ENCODE measurements at places on chromosomes 2 and 18.

DNA sequence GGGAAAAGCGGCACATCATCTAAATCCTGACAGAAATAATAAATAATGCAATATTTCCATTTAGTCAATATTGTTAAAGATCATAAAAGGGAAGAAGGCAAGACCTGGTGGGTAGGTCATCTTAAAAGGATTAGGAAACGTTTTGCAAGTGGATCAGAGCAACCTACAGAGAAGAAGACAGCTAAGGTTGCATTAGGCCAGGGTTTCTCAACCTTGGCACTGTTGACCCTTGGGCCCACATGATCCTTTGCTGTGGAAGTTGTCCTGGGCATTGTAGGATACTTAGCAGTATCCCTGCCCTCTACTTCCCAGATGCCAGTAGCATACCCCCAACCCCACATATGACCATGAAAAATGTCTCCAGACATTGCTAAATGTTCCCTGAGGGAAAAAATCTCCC is 55.0 kb downstream of the KLF7 start:
- no peak for DNase-seq

- DNase-seq = no peak
Observed at GRCh38 chr2:202278036-202278760, 12.6 kb downstream of the NOP58 start.

GRCh38 chr2:239731422-239731821 is 293.7 kb downstream of the NDUFA10 start:
- no peak for DNase-seq

DNA sequence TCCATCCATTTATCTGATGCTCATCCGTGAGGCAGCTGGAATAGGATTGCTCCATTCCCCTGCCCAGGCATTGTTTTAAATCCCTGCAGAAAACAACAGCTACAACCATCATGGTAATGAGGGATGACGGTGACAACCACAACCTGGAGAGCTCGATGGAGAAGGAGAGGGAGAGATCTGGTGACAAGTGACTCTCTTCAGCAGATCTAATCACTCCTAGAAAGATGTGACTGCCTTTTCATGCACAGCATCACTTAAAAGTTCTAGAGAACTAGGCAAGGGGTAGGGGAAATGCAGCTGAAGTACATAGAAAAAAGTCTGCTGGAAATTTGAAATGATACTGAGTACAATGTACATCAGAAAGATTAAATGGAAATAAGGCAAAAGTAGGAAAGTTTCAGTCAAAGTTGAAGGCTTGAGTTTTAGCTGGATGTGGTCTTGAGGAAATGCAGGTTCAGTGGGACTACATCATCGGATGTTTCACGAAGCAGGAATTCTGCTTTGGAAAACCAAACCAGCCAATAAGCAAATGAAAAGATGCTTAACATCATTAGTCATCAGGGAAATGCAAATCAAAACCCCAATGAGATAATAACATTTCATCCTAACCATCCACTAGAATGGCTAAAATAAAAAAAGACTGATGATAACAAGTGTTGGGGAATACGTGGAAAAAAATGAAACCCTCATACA is 6.8 kb upstream of the ARHGAP25 start:
- no peak for DNase-seq

DNA sequence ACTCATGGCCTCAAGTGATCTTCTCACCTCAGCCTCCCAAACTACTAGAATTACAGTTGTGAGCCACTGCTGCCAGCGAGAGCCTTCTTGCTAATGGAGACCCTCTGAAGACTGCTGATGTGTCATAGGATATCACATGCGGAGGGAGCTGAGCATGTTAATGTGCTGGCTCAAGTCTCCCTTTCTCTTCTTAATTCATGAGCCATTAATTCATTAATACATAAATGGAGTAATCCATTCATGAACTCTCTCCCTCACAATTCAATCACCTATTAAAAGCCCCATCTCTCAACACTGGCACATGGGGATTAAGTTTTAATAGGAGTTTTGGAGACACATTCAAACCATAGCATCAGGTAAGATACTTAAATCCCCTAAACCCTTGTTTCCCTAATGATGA is 54.8 kb downstream of the SYT4 start:
- DNase-seq = no peak

DNA sequence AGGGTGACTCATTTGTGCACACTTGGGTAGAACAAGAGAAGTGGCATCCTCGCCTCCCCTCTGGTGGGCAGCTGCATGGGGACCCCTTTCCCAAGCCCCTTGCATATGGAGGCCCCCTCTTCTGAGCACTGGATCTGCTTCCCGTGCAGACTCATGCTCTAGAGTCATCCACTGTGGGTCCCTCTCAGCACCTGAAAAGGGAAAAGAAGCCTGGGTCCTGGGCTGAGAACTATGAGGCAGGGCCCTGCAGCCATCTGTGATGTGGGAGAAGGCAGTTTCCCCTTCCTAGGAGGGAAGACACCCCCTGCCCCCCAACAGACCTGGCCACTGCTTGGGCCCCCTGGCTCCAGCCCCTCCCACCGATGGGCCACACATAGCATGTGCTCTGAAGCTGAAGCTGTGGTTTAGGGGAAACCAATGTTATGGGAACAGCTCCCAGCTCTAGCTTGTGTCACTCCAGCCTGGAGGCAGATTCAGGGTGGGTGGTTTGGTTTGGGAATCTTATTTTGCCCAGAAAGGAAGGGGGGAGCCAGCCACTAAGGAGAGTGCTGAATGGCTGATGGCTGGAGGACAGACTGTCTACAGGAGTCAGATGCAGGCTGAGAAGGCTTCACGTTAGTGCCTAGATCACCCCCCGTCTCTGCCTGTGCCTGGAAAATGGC is 172.8 kb downstream of the GLI2 start:
- no peak for DNase-seq

DNA sequence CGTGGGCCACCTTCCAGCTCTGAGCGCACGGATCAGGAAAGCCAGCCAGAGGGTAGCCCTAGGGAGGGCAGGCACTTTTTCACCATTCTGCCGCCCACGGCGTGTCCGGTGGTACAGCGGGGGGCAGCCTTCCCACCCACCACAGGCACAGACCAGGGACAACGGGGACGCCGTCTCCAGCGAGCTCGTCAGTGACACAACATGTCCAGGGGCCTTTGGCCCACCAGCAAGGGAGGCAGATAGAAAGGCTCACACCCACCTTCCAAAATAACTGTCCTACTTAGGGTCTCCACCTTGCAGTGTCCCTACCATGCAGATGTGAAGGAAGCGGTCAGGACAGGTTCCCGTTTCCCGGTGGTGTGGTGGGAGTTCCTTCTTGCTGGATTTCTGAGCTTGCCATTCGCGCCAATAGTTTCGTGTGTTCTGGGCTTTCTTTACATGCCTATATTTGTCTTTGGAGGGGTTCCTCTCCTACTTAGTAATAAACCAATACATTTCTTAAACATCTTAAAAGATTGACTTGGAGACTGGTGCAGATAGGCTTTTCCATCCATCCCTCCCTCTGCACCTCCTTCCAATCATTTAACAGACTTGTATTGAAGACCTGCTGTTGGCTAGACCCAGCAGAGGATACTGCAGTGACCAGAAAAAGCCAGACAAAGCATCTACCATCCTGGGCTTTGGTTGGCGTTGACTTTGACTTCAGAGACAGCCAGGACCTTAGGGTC is 872 bp downstream of the ASB1 start:
- DNase-seq = no peak

DNA sequence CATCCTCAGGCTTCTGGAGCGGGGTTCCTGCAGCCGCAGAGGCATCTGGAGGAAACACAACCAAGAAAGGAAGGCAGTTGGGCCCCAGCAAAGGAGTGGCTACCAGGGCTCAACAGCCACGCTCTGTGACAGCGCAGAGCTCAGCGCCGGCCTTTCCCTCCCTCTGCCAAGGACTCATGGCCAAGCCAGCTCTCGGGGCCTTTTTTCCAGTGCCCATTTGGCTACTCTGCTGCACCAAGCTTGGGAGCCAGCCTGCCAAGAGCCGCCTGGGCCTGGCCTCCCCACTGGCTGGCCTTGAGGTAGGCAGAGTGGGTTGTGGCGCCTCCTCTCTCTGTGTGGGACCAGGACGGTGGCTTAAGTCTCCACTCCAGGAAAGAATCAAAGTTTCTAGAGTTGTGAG is 7.2 kb upstream of the CCDC74A start:
- no peak for DNase-seq

- DNase-seq = peak; percentile 88
Observed at GRCh38 chr2:54859997-54860701, 136.7 kb downstream of the EML6 start.

DNA sequence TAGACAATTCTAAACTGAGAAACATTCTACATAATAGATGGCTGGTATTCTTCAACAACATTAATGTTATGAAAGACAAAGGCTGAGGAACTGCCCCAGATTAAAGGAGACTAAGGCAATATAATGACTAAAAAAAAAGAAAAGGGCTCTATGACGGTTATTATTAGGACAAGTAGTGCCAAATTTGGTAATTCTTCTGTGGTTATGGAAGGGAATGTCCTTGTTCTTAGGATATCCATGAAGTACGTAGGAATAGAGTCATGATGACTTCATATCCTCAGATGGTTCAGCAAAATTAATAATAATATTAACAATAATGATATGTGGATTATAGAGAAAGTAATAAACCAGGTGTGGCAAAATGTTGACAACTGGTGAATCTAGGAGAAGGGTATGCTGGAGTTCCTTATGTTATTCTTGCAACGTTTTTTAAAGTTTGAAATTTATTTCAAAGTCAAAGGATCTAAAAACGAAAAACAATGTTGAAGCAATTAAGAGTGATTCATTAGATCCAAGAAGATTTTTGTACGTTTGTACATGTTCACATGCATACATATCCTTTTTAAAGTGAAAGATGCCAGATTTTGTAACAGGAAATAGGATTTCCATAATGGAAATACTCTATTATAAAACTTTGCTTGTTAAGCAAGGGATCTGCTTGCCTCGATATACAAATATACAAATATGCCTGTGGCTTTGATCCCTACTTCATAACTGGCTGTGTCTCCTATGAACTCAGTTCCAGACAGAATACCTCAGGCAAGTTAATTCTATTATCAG is 27.7 kb upstream of the STRN start:
- DNase-seq = no peak

GRCh38 chr18:2597639-2598038 is 26.3 kb downstream of the NDC80 start:
- no peak for DNase-seq

DNA sequence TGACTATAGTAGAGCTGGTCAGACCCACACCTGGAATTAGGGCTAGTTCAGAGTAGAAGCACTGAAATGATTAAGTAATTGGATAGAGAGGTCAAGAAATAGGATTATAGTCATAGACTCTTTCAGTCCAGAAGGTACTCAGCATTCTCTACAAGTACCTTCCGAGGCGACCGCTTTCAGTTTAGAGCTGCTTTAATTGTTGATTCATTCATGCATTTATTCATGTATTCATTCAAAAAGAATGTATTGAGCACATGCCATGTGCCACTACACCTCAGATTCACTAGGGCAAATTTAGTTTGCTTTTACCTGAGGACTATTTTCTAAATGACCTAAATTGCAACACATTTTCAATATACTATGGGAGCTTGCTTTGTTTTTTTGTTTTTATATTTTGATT is 48.7 kb downstream of the CRIM1 start:
- DNase-seq = no peak

- DNase-seq = no peak
Observed at GRCh38 chr18:47724186-47724975, 206.1 kb downstream of the SMAD2 start.

- peak; percentile 15 for DNase-seq
Observed at GRCh38 chr18:3747176-3747973, 297.4 kb downstream of the TGIF1 start.

- DNase-seq = no peak
Observed at GRCh38 chr2:54052825-54053718, 62.3 kb upstream of the ACYP2 start.

DNA sequence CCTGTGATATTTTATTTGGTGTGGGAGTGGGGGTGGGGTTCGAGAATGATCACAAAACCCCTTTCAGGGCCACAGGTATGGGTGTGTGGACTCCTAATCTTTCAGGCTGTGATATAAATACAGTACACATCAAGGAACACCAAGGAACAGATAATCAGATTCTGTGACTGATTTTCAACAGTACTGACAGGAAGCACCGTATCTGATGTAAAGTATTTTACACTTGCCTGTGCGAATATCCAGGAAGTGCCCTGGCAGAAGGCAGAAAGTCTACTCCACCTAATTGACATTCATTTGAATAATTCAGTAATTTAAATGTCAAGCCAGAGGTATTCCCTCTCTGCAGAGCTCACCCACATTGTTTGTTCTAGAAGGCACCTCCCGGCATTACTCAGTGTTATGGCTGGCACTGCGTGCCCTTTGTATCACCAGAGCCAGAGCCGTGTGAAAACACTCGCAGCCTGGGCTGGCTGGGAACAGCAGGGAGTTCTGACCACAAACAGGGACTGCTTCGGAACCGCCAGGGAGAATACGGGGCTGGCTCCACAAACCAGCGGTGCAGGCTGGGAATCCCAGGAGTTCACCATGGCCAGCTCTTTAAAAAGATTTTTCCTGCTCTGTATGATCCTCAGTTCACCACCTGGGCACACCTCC is 91.8 kb downstream of the ACVR1 start:
- no peak for DNase-seq

- DNase-seq = no peak
Observed at GRCh38 chr2:15941481-15941850, 1.1 kb downstream of the MYCN start.

DNA sequence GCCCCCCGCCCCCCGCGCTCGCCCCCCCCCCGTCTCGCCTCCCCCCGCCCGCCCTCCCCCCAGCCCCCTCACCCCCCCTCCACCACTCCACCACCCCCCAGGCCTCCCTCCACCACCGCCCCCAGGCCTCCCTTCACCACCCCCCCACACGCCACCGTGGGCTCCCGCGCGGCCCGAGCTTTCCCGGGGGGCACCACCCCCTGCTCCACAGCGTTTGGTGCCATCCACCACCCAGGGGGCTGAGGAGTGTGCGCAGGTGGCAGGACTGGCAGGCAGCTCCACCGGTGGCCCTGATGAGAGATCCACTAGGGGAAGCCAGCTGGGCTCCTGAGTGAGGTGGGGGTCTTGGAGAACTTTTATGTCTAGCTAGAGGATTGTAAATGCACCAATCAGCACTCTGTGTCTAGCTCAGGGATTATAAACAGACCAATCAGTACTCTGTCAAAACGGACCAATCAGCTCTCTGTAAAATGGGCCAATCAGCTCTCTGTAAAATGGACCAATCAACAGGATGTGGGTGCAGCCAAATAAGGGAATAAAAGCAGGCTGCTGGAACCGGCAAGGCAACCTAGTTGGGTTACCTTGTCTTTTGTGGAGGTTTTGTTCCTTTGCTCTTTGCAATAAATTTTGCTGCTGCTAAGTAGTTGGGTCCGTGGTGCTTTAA is 43.0 kb upstream of the ITSN2 start:
- no peak for DNase-seq

- DNase-seq = no peak
Observed at GRCh38 chr2:17615147-17615546, 74.7 kb downstream of the VSNL1 start.

DNA sequence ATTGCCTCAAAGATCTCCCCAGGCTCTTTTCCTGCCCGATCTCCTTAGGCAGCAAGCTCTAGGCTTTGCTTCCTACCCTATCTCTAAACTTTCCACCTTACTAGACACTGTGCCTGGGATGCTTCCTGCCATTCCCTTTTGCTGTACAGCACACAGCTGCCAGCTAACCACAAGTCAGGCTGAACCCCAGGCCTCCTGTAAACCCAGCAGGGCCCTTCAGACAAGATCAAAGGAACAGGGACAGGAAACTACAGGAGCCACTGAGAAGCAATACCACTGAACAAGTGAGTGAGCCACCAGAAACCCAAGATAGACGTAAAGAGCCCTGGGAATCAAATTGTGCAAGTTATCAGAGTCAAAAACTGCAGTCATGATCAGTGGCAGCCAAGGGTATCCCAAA is 180.7 kb downstream of the SUCLG1 start:
- DNase-seq = no peak

GRCh38 chr18:79405019-79405780 is 9.5 kb downstream of the NFATC1 start:
- no peak for DNase-seq
